ENCODE measurements at places on chromosomes 16 and 17.

GRCh38 chr16:57413301-57413730, 8.7 kb downstream of the CCL17 start:
- no peak for DNase-seq

GRCh38 chr17:2796164-2797125, at the start of gene RAP1GAP2:
RAP1GAP2 (plus strand) TSS chr17:2796438; CDS start chr17:2796528, 90 bp downstream.
- peak; percentile 62 for DNase-seq

DNA sequence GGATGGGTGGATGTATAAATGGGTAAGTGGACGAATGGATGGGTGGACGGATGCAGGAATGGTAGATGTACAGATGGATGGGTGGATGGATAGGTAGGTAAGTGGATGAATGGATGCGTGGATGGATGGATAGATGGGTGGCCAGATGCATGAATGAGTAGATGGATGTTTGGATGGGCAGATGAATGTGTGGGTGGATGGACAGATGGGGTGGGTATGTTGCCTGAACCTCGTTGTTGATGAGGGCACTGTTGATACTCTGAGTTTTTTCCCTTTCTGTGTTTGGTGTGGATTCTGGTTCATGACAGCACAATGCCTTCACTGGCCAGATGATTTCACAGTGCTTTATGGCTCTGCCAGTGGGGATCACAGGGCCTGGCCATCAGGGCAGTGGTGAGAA, 208.3 kb downstream of the NPIPB11 start:
- no peak for DNase-seq

- DNase-seq: no peak
These were observed 170.7 kb downstream of the CYB561 start for GRCh38 chr17:63275318-63275970.
